Stimulated activated CD4-positive, alpha-beta T cell treated with anti-CD3 and anti-CD28 coated beads, Interleukin-1b, Interleukin-23, amount 100 ng/mL, for 24 hours (primary cell): ENCODE measurements at places on chromosomes 6 and 20.

DNA sequence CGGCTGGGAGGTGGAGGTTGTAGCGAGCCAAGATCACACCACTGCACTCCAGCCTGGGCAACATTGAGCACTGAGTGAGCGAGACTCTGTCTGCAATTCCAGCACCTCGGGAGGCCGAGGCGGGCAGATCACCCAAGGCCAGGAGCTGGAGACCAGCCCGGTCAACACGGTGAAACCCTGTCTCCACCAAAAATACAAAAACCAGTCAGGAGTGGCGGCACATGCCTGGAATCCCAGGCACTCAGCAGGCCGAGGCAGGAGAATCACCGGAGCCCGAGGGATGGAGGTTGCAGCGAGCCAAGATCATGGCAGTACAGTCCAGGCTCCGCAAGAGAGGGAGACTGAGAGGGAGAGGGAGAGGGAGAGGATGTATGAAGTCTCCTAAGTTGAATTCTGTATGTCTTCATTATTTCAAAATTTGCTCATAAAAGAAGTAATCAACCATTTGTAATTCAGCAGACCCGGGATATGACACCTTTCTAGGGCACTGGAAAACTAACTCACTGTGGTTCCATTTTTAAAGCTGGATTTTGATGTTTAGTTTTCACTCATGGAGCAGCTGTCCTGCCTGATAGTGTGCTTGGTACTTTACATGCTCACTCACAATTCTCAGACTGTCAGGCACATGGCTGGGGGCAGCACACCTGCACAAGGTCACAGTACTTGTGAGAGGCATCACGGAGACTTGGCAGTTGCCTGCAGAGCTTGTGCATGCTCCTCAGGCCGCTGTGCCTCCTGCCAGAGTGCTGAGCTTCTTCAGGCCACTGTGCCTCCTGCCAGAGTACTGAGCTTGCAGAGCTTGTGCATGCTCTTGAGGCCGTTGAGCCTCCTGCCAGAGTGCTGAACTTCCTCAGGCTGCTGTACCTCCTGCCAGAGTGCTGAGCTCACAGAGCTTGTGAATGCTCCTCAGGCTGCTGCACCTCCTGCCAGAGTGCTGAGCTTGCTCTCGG is 106.2 kb downstream of the ERMARD start:
- no peak for DNase-seq

DNA sequence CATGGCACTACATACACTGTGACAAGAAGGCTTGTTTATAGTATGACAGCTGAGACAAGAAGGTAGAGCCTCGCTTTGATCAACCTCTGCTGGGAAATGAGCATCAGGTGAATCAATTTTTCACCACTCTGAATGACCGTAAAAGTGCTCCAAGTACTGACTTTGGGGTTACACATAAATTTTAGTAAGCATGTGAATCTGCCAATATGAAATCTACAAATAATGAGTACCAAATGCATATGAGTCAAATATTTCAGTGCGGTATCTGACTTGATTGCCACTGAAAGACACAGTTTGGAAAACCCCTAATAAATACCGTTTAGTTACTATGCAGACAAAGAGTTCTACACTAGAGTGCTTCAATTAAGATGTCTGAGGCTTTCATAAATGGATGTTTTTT is 77.8 kb downstream of the ATG5 start:
- DNase-seq, result no peak

- no peak for DNase-seq
Measured at GRCh38 chr20:56202493-56203077, 45.9 kb upstream of the MC3R start.

DNA sequence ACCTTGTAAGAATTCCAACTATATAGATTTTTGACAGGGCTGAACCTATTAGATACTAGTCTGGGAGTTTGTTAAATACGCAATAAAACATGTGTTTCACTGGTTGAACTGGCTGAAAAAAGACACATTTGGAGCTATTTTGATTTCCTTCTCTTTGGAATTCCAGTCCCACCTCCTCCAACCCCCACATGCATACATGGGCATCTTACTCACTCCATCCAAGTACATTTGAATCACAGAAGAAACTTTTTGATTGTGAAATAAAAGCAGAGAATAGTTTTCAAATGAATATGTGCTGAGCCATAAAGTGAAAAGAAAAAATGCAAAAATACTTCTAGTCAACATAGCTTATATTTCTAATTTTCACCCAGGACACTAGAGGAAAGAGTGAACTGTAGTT is 33.9 kb upstream of the STXBP5 start:
- DNase-seq, result no peak
